ENCODE measurements at places on chromosomes 5 and 9.

DNA sequence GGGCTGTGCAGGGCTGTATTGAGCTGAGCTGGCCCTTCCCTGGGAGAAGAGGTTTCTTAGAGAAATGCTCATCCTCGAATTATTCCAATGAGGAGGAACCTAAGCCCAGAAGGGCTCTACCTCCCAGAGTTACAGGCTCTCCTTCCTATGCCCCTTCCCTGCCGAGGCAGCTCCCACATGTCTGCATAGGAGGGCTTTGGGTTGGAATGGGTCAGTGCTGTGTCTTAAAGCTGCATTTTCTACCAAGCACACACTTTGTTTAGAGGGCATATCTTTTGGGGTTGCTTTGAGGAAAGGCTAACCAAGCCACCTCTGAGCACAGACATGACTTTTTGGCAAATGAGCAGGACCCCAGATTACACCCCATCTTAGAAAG is 9.1 kb downstream of the NEK6 start:
- no peak for DNase-seq

DNA sequence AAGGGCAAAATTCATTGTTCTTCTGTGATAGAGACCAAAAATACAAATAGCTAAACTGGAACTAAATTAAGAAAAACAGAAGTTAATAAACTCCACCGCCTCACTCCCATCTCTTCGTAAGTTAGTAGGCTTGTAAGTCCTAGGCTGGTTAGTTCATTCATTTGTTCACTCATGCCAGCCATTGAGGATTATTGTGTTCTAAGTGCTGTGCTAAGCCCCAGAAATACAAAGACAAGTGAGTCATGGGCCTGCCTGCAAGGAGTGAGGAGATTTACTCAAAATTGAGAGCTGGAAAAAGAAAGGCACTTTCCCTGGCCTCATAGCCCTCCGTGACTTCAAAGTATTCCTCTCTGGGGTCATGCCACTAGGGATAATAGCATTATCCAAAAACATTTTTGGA is 8.5 kb downstream of the DOCK8 start:
- DNase-seq, result no peak

DNA sequence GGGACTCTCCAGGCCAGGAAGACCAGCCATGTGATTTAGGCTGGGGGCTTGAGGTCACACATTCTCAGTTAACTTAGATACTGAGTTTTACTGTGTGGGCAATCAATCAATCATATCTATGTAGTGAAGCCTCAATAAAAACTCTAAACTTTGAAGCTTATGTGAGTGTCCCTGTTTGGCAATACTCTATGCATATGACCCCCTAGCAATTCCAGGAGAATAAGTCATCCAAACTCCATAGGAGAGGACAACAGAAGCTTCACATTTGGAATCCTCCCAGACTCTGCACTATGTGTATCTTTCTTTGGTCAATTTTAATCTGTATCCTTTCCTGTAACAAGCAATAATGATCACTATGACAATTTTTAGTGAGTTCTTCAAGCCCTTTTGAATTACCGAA is 216.8 kb upstream of the RGMB start:
- DNase-seq, result no peak

DNA sequence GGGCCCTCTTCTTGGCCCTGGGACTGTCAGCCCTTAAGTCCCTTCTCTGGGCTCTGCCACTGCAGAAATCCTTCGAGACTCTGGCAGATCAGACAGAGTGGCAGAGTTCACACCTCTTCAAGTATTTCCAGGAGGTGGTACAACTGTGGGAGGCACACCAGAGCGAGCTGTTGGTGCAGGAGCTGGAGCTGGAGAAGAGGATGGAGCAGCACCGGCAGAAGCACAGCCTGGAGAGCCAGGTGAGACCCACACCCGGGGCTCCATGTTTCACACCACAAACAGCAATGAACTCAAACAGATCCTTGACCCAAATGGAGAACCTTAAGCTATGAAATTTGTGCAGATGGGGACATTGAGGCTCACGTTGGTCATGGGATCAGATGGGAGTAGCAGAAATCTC is 17.5 kb downstream of the CCDC180 start:
- DNase-seq, result no peak

DNA sequence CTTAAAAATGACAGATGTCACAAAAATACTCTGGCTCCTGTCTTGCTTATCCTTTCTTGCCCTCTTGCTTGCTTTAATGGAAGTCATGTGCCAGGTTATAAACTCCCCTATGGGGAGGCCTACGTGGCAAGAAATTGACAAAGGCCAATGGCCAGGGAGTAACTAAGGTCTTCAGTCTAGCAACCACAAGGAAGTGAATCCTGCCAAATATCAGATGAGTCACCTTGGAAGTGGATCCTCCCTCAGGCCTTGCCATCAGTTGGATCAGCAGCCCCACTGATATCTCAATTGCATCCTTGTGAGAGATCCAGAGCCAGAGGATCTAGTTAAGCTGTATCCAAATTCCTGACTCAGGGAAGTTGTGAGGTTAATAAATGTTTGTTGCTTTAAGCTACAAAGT is 82.8 kb downstream of the CAAP1 start:
- DNase-seq, result no peak

DNA sequence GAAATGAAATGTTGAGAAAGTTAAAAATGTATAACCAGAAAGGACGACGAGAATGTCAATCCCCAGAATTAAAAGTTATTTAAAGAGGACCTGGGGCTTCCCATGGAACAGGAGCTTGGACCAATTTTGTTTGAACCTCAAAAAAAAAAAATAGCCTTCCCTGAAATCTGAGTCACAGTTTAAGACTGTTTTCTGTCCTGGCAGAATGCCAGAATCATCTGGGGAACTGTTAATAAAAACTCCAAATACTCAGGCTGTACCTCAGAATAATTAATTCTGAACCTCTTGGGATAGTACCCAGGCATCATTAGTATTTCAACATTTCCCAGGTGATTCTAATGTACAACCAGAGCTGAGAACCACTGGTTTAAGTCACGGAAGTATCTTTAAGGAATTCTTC is 102.2 kb upstream of the SLCO6A1 start:
- no peak for DNase-seq

DNA sequence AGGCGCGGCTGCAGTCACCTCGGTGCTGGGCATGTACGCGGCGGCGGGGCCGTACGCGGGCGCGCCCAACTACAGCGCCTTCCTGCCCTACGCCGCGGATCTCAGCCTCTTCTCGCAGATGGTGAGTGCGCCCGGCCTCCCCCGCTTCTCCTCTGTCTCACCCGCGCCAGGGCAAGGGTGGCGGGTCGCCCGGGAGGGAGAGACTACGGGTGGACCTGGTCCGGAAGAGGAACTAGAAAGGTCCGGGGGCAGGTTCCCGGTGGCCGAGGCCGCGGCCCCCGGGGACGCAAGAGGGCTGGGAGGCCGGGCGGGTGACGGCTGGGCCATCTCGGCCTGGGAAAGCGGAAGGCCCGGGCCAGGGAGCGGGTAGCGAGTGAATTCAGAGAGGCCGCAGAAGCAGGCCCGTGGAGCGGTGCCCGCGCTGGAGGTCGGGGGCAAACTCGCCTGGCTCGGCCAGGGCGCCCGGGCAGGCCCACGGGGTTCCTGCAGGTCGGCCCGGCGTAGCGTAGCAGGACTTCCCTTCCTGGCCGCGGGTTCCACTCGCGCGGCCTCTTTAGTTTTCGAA is 711 bp downstream of the IRX1 start:
- DNase-seq, result no peak

- no peak for DNase-seq
Measured at GRCh38 chr9:130607640-130608420, 28.5 kb downstream of the FUBP3 start.

DNA sequence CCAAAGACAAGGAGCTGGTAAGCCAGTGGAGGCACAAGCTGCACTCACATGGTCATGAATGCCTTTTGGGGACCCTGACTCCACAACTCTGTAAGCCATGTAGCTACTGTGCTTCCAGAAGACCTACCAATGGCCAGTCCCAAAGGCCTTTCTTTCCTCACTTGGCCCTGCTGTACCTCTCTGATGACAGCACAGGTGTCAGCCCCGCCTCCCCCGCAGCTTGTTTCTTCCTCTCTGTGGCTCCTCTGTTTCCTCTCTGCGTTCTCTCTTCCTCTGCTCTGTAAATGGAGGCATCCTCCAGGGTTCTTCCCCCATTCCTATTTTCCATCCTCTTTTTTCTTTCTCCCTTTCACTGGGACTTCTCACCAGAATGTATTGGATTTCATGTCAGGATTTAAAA is 26.7 kb downstream of the SH3TC2 start:
- no peak for DNase-seq

DNA sequence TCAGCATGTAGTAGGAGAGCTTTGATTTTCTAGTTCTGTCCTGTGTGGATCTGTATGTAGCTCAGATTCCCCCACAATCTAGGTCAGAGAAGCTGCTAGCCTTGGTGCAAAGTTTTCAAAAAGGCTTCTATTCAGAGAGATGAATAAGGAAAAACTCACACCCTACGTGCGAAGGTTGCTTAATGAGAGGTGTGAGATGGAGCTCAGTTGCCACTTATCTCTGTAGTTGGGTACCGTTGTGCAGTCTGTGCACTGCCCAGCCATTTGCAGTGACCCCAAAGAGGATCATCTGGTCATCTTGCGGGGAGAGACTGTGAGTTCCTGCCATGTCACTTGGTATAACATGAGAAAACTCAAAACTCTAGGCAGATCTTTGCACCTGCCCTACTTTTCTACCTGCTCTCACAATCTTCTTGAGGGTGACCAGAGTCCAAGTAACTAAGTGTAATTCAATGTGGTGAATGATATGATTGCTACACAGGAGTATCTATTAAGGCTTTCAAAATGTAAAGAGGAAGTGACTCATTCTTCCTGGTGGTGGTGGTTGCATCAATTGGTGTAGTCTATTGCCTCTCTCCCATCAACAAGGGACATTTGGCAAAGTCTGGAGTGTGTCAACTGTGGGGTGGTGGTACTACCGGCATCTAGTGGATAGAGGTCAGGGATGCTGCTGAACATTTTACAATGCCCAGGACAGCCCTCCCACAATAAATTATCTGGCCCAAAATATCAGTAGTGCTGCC is 65.2 kb downstream of the TMC1 start:
- no peak for DNase-seq

DNA sequence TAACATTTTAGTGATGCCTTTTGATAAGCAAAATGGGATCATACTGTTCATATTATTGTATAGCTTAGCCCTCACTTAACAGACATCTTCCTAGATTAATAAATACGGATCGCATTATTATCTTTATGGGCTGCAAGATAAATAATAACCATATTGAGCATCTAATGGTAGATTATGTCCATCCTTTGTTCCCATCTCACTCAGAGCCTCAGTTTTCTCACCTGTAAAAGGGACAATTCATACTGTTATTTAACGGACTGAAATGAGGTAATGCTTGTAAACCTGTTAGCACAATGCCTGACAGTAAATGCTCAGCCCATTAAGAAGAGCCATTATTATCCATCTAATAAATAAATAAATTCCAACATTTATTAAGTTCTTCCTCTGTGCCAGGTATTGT is 3.0 kb upstream of the RPL26L1 start:
- DNase-seq, result no peak

DNA sequence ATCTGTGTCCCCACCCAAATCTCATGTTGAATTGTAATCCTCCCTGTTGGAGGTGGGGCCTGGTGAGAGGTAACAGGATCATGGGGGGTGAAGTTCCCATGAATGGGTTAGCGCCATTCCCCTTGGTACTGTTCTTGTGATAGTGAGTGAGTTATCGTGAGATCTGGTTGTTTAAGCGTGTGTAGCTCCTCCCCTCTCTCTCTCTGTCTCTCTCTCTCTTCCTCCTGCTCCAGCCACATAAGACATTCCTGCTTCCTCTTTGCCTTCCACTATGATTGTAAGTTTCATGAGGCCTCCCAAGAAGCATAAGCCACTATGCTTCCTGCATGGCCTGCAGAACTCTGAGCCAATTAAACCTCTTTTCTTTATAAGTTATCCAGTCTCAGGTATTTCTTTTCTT is 28.8 kb downstream of the C5orf15 start:
- no peak for DNase-seq

GRCh38 chr5:75909223-75909622 is 174.0 kb upstream of the SV2C start:
- DNase-seq, result no peak

DNA sequence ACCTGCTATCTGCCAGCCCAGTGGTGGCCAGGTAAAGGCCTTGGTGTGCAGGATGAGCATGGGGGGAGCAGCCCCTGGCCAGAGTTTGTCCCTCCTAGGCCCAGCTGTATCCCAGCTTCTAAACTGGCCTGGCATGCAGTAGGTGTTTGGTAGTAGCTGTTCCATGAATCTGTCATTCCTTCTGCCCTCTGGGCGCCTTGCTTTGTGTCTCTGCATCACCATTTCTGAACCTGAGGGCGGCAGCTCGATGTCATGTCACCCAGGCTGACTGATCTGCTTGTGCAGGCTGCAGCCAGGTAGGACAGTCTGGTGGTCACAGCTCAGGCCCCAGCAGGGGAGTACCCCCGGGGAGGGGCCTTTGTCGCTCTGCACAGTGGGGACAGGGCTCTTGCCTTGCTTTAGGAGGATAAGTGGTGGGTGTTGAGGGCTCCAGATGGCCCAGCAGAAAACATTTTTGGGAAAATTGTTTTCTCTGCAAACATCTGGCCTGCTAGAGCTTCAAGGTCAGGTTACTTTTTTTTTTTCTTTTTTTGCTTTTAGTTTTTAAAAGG is 4.6 kb upstream of the SUSD3 start:
- no peak for DNase-seq

DNA sequence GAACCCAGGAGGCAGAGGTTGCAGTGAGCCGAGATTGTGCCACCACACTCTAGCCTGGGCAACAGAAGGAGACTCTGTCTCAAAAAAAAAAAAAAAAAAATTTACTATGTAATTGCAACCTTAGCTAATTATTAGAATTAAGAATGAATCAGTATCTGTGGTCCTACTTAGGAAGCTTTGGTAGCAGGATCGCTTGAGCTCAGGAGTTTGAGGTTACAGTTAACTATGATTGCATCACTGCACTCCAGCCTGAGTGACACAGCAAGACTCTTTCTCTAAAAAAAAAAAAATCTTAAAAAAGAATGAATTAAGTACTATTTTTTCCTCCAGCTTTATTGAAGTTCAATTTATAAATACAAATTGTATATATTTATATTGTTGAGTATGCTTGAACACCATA is 16.7 kb downstream of the NDUFAF2 start:
- no peak for DNase-seq

DNA sequence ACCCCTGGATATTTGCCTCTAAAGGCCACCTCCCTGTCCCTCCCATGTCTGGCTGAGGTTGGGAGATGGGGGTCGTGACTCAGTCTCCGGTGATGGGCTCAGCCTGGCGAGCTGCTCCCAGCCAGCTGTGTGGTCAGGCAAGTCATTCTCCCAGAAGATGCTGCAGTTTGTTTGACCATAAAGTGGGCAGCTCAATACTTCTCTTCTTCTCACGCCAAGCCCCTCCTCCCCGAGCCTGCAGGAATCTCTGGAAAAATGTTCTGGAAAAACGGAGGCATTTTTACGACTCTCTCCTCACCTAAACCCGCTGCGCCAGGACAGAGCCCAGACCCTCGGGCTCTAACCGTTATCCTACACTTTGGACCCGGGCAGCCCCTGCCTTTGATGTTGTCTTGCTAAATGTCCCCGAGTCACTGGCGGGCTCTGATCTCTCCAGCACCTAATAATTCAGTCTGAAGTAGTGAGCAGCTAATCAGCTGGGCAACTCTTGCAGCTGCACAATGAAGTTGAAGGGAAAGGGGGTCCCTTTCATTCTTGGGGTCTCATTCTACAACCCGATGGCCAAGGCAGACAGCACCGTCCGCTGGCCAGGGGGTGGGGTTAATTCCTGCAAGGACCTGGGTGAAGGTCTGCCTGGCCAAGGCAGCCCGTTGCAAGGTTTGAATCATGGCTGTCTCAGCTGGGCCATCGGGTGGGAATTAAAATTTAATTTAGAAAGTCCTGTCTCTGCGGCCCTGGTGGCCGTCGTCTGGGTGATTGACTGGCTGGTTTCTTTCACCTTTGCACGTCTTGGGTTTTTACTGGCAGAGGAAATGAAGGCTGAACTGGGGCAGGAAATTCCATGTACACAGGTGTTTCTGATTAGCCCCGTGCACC is 12.3 kb downstream of the DCANP1 start:
- no peak for DNase-seq

All from HEK293T (cell line).